GM23248 (cell line): ENCODE measurements at places on chromosomes 1 and 21.

DNA sequence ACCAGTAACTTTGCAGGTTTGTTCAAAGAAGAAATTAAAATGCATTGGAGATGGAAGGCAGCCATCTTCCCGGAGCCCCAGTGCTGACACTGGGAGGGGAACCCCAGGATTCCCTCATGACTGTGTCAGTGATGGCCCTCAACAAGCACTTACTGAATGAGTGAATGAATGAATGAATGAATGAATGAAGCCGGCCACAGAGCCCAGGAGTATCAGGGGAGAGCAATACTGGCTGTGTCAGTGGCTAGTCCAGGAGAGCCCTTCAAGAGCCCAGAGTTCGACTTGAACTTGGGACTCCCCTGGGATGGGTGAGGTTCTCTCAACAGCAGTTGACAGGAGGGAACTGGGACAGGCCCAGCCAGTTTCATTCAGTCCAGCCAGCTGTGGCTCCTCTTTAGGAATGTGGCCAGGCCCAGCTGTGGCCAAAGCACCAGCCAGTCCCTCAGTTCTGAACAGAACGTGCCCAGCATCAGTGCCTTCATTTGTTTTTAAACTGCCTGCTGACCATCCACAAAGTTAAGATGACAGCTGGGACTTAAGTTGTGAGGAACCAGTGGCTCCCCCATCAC, 9.2 kb upstream of the ERG start:
- no peak for DNase-seq
- H3K27me3 ChIP-seq: 0 out of 2 replicates have a peak, but pooled peaks cover 3% of the 10 kb centered on the region
- H3K4me3 ChIP-seq: no peak overlapping the region
- H3K4me1 ChIP-seq: peaks cover 7% of the 10 kb centered on the region; the same call in 1 of the 2 replicates
- H3K27ac ChIP-seq: no peak overlapping the region

GRCh38 chr1:15918962-15919715, 56.8 kb downstream of the ZBTB17 start:
- peak; percentile 90 for DNase-seq
- H3K27me3 ChIP-seq: no peaks in the 10 kb centered on the region
- peak overlapping the region; percentile 26 for H3K4me3 ChIP-seq
- H3K27ac ChIP-seq: peak overlapping the region; percentile 68
- H3K36me3 ChIP-seq: peaks cover 21% of the 10 kb centered on the region

DNA sequence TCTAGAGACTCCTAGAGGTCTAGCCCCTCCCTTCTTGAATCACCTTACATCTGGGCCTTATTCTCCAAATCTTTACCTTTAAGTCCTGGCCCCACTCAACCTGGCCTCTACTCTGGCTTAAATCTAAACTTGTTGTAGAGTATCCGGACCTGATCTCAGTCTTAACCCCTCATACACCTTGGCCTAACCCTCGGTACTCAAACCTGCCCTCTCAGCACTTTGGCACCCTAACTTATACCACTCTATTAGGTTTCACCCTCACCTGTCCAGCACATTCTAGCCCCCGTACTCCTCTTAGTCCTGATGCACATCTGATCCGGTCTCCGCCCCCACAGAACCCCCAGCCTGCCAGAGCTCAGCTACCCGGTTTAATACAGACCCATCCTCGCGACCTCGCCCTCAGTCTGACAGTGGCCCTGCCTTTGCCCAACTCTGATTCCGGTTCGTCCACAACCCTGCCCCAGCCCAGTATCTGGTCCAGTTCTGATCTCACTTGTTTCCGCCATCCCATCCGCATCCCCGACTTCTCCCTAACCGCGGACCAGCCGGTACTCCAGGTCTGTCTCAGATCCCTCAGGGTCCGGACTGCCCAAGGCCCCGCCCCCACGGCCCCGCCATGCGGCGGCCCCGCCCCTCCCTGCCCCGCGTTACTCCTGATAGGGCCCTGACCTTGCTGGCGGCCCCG, 1.5 kb downstream of the TRIM62 start:
- H3K4me3 ChIP-seq: peak overlapping the region; percentile 75
- H3K4me1 ChIP-seq: peaks cover 10% of the 10 kb centered on the region
- no peak for DNase-seq

- H3K27ac ChIP-seq: peak overlapping the region; percentile 84
- no peaks in the 10 kb centered on the region for H3K27me3 ChIP-seq
- H3K36me3 ChIP-seq: peaks cover 48% of the 10 kb centered on the region
- H3K4me3 ChIP-seq: peak overlapping the region; percentile 95
- peak; percentile 31 for DNase-seq
Observed at GRCh38 chr1:23692308-23692871, 784 bp downstream of the RPL11 start.

GRCh38 chr1:110463725-110464124, 12.8 kb downstream of the PROK1 start:
- no peaks in the 10 kb centered on the region for H3K36me3 ChIP-seq
- no peak overlapping the region for H3K4me3 ChIP-seq
- peaks cover 16% of the 10 kb centered on the region for H3K4me1 ChIP-seq
- peak; percentile 66 for DNase-seq
- no peak overlapping the region for H3K27ac ChIP-seq
- H3K27me3 ChIP-seq: no peaks in the 10 kb centered on the region

GRCh38 chr1:169461390-169462000, 24.2 kb downstream of the SLC19A2 start:
- no peaks in the 10 kb centered on the region for H3K36me3 ChIP-seq
- no peaks in the 10 kb centered on the region for H3K27me3 ChIP-seq
- no peak overlapping the region for H3K27ac ChIP-seq
- no peak for DNase-seq

DNA sequence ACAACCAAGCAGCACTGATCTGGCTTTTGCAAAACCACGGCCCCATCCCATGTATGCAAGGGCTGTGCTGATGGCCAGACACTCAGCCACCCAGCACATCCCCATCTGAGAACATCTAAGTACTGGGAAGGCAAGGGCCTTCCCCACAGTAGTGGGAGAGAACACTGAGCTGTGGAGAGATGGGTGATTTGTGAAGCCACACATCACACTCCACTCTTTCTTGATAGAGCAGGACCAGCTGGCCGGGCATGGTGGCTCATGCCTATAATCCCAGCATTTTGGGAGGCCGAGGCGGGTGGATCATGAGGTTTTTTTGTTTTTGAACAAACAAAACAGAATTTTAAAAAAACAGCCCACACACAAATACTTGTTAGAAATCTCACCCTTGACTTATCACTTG, 28.2 kb upstream of the RXRG start:
- H3K4me1 ChIP-seq: no peaks in the 10 kb centered on the region
- no peaks in the 10 kb centered on the region for H3K36me3 ChIP-seq
- H3K27me3 ChIP-seq: no peaks in the 10 kb centered on the region; the same call in 1 of the 2 replicates
- no peak overlapping the region for H3K4me3 ChIP-seq

GRCh38 chr1:115771847-115772457, 3.4 kb upstream of the CASQ2 start:
- H3K27me3 ChIP-seq: no peaks in the 10 kb centered on the region
- DNase-seq: peak; percentile 94
- no peak overlapping the region for H3K27ac ChIP-seq
- H3K4me3 ChIP-seq: no peak overlapping the region; the same call in 1 of the 2 replicates

GRCh38 chr1:75423136-75423535, 187.8 kb downstream of the SLC44A5 start:
- H3K36me3 ChIP-seq: no peaks in the 10 kb centered on the region
- no peak overlapping the region for H3K4me3 ChIP-seq
- H3K27me3 ChIP-seq: no peaks in the 10 kb centered on the region
- H3K4me1 ChIP-seq: no peaks in the 10 kb centered on the region

- peak overlapping the region; percentile 39; the same call in 1 of the 2 replicates for H3K27ac ChIP-seq
- H3K27me3 ChIP-seq: no peaks in the 10 kb centered on the region
- no peak overlapping the region for H3K4me3 ChIP-seq
- no peak for DNase-seq
Observed at GRCh38 chr1:93652323-93652949, 29.2 kb downstream of the BCAR3 start.

DNA sequence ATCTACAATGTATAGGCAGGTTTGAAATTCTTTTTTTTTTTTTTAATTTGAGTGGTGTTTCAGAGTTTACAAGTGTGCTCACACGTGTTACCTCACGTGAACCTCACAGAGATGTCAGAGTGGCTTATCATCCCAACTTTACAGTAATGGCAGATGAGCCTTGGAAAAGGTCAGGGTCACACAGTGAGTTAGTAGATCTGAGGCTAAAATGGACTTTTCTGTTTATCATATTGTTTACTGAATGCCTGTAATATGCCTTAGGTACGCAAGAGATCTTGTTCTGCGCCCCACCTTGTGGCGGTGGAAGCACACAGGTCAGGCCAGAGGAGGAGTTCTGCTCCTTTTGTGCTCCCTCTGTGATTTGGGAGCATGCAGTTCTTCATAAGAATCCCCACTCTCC, 80.0 kb downstream of the DYRK1A start:
- H3K36me3 ChIP-seq: no peaks in the 10 kb centered on the region
- no peak for DNase-seq
- no peak overlapping the region for H3K4me3 ChIP-seq
- H3K4me1 ChIP-seq: peaks cover 40% of the 10 kb centered on the region

DNA sequence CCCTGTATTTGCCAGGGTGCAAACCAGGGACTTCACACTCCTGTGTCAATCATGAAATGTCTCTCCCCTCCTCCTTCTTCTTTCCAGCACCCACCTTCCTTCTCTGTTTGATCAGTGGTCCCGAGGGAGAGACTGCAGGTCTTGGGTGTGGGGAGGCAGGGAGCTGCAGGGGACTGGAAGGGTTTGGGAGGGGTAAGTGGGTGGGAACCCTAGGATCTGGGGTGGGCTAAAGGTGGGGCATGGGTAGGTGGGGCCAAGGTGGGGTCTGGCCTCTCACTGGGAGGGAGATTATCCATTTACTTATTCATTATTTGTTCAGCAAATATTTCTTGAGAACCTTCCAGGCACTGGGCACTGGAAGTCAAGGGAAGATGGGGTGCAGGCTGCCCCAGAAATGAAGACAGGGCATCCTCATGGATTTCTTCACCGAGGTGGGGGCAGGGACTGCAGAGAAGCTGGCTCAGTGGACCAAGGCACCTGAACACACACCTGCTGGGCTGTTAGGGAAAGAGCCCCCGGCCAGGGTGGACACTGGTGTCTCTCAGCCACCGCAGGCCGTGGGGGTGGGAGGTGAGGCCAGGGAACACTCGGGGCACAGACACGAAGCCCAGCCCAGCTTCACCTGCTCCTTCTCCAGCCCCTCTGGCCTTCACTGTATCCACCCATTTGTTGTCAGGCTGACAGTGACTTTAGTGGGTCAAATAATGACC, 193.9 kb upstream of the C1orf174 start:
- no peak overlapping the region for H3K27ac ChIP-seq
- no peaks in the 10 kb centered on the region for H3K4me1 ChIP-seq
- DNase-seq: no peak
- no peaks in the 10 kb centered on the region for H3K27me3 ChIP-seq
- H3K4me3 ChIP-seq: no peak overlapping the region

- no peaks in the 10 kb centered on the region for H3K27me3 ChIP-seq
- H3K27ac ChIP-seq: peak overlapping the region; percentile 97
- DNase-seq: no peak
- H3K36me3 ChIP-seq: 0 out of 2 replicates have a peak, but pooled peaks cover 3% of the 10 kb centered on the region
Observed at GRCh38 chr1:112620377-112620695, 704 bp downstream of the CAPZA1 start.

GRCh38 chr1:187763976-187764375, 935.2 kb downstream of the PLA2G4A start:
- no peak overlapping the region for H3K27ac ChIP-seq
- H3K4me1 ChIP-seq: no peaks in the 10 kb centered on the region
- DNase-seq: no peak
- H3K4me3 ChIP-seq: no peak overlapping the region

DNA sequence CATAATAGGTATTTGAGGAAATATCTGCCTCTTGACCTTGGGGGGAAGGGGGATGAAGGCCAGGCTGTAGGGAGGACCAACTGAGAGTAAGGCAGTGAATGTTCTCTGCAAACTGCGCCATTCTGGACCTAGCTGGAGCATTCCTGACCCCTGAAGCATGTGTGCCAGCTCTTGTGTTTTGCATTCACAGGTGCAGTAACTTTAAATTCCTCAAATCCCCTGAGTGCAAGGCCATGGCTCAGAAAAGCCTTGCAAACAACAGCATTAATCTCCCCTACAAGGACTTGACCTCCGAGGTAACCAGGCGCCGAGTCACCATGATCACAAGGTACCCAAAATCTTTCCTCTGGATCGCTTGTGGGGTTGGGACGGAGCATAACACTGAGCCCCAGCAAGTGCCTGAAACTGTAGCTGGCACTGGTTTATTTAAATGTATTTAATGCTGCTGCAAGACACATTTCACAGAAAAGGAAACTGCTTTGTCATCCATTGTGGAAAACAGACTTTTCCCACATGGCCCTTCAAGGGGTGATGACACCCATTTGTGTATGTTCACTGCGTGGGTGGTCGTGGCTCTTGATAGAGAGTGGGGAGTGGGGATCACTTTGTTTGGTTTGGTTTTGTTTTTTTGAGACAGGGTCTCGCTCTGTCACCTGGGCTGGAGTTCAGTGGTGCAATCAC, 1.7 kb downstream of the MYOCOS start:
- H3K27ac ChIP-seq: no peak overlapping the region
- no peaks in the 10 kb centered on the region for H3K4me1 ChIP-seq
- no peak for DNase-seq

DNA sequence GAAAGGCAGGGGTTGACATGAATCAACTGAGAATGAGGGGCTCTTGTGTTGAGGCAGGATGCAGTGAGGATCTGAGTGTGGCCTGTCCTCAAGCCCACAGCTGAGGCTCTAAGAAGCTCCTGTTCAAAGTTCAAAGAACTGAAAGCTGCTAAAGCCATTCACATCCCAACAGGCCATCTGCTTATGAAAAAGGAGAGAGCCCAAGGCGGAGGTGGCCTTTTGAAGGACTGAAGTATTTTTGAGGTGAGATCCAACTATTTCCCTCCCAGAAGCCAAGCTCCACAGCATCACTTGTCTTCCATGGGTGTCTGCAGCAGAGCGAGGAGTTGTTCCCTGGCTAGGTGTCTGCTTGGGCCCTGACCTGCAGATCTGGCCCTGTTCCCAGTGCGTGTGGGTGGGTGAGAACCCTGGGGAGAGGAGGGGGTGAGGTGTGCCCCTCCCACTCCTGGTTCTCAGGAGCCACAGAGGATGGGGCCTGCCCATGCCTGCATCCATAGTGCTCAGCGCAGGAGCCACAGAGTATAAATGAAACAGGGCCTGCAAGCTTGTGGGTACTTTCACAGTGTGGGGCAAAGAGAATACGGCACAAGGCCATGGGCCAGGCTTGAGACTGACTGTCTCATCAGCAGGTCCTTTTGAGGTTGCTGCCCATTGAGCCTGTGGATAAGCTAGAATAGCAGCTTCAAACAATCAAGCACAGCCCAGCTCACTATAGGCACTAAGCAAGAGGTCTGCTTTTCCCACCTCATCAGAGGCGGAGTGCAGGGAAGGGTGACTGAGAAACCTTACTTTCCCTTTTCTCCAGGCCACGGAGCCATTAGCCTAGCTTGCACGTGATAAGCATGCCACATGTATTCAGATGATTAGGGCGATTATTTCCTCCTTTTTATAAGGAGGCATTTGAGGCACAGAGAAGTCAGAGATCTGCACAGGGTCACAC, 15.7 kb downstream of the REG4 start:
- no peak overlapping the region for H3K4me3 ChIP-seq
- no peak for DNase-seq
- H3K4me1 ChIP-seq: no peaks in the 10 kb centered on the region
- H3K27ac ChIP-seq: no peak overlapping the region
- H3K36me3 ChIP-seq: no peaks in the 10 kb centered on the region
- H3K27me3 ChIP-seq: no peaks in the 10 kb centered on the region
